ENCODE measurements at places on chromosomes 12 and 14. TPM values are rescaled to one million over a fixed set of nuclear protein-coding genes. Genes with fewer than 3 reads are reported as not detected.
A peak's percentile ranks its signal among the peaks of the same experiment; 100 is the strongest.

DNA sequence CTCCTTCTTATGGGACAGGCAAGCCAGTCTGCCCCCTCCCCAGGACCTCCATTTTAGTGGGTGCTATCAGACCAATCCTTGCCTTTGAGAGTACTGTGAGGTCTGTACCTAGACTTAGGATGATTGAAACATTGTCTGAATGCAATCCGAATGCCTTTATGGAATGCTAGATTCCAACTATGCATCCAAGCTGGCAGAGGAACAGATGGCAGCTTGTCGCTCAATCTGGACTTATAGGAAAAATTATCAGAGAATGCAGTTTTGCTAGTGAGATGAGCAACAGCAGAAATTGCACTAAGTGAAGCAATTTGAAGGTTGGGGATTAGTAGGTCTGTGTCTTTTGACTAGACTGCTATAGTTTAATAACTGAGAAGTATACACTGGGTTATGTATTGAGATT lies 109.1 kb downstream of the DYRK2 start:
- no peak for DNase-seq
- no peaks in the 10 kb centered on the region for H3K27me3 ChIP-seq
- no peak overlapping the region for H3K4me3 ChIP-seq

DNA sequence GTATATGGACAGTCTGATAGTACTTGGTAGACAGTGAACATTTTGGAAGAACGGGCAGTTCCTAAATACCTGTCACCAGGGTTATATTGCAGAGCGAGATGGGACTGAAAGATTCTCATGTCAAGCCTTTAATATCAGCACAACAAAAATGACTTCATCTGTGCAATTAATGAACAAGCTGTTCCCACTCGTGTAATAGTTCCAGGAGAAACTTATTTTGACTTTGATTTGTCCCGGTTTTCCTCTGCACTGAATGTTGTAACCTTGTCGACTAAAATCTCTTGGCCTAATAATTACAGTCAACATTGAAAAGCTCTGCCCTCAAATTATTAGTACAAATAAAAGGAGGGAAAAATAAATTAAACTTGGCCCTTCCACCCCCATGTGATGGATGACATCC lies 79.5 kb downstream of the WASHC3 start:
- H3K4me3 ChIP-seq = no peak overlapping the region
- peaks cover 2% of the 10 kb centered on the region for H3K4me1 ChIP-seq
- no peak for DNase-seq

- peaks cover 4% of the 10 kb centered on the region for H3K4me1 ChIP-seq
- no peak for DNase-seq
- peaks cover 2% of the 10 kb centered on the region for H3K36me3 ChIP-seq
- H3K27ac ChIP-seq = no peak overlapping the region
- no peaks in the 10 kb centered on the region for H3K27me3 ChIP-seq
- H3K4me3 ChIP-seq = no peak overlapping the region
Measured at GRCh38 chr14:24197056-24197450, 1.8 kb upstream of the TM9SF1 start.

- no peaks in the 10 kb centered on the region for H3K27me3 ChIP-seq
- no peak overlapping the region for H3K27ac ChIP-seq
- H3K4me3 ChIP-seq = no peak overlapping the region
- no peaks in the 10 kb centered on the region for H3K4me1 ChIP-seq
- no peak for DNase-seq
Measured at GRCh38 chr12:100024974-100025555, 40.3 kb upstream of the ANKS1B start.

DNA sequence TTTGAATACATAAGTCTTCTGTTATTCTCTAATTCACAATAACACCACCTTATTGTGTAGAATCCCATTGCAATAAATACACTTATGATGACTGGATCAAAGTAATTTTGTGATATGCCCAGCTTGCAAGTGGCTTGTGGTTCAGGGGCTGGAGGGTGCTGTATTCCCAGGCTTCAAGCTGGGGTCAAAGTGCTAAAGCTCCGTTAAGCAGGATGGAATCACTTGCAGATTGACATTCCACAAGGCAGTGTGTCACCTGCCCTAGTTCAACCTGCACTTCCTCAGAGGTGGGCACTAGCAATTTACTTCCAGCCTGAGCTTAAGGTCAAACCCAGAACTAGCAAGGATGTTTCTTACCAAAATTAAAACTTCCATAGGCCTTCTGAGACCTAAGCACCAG lies 166.6 kb downstream of the SSPN start:
- no peaks in the 10 kb centered on the region for H3K36me3 ChIP-seq
- DNase-seq = no peak
- no peaks in the 10 kb centered on the region for H3K4me1 ChIP-seq

PMCH gene
- not detected for total RNA-seq

DNA sequence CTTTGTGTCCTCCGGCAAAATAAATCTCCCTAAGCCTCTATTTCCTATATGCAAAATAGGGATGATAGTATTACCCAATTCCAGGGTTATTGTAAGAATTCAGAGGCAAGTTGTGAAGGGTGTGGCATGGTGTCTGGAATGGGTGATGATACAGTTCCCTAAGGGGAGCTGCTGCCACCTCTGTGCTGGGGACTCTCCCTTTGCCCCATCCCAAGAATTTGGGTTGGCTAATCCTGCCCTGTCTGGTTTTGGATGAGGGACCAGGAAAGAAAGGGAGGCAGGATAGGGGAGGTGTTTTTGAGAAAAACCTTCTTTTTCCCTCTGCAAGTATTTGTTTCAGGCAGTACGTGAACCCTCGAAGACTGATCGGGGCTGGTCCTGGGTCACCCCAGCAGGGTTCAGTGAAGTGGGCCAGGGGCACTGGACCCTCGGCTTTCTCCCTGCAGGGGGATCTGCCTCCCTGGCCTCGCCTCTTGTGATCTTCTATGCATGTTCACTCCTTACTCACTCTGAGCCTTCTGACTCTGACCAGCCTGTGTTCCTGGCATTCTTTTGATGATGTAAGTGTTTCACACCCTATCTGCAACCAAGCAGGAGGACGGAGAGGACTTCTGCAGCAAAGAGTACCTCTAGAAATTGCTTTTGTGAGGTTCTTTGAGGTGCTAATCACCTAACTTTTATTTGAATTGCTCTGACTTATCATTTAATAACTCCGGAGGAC lies 60.8 kb downstream of the RASSF3 start:
- H3K27me3 ChIP-seq = no peaks in the 10 kb centered on the region
- no peak overlapping the region for H3K4me3 ChIP-seq
- H3K4me1 ChIP-seq = peaks cover 23% of the 10 kb centered on the region
- DNase-seq = no peak
- peak overlapping the region; percentile 84 for H3K27ac ChIP-seq
- no peaks in the 10 kb centered on the region for H3K36me3 ChIP-seq

DNA sequence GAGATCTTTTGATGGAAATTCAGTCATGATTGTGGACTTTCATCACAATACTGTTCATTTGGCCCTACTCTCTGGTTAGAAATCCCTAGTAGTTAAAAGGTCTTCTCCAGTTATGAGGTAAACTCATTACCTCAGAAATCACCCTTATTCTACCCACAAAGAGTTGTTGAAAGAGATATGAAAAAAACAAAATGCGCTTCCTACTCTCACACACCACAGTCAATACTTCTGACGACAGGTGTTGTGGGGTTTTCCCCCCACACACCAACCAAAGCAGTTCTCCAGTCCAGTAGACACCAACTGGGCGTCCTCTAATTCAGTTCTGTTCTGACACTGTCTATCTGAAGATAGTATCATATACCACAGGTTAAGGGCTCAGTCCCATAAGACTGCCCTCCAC lies 54.9 kb downstream of the TRMT5 start:
- no peak overlapping the region for H3K4me3 ChIP-seq
- H3K36me3 ChIP-seq = no peaks in the 10 kb centered on the region
- no peak overlapping the region for H3K27ac ChIP-seq
- H3K4me1 ChIP-seq = no peaks in the 10 kb centered on the region

DNA sequence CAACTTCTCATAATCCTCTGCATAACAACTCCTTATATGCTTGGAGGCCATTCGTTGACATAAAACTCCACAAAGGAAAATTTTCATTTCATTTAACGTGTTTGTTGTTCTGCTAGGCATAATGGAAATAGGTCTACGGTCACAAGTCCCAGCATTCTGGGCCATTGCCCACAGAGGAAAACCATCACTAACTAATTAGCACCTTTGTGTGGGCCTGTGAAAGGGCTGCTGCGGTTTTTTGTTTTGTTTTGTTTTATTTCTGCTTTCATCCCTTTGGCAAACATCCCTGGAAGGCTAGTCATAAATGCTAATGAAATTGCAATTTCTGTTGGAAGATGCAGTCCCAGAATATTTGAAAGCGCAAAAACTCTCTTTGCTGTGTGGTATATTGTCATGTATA lies 180.3 kb downstream of the RMST start:
- no peak for DNase-seq
- H3K4me3 ChIP-seq = no peak overlapping the region
- no peaks in the 10 kb centered on the region for H3K36me3 ChIP-seq

DNA sequence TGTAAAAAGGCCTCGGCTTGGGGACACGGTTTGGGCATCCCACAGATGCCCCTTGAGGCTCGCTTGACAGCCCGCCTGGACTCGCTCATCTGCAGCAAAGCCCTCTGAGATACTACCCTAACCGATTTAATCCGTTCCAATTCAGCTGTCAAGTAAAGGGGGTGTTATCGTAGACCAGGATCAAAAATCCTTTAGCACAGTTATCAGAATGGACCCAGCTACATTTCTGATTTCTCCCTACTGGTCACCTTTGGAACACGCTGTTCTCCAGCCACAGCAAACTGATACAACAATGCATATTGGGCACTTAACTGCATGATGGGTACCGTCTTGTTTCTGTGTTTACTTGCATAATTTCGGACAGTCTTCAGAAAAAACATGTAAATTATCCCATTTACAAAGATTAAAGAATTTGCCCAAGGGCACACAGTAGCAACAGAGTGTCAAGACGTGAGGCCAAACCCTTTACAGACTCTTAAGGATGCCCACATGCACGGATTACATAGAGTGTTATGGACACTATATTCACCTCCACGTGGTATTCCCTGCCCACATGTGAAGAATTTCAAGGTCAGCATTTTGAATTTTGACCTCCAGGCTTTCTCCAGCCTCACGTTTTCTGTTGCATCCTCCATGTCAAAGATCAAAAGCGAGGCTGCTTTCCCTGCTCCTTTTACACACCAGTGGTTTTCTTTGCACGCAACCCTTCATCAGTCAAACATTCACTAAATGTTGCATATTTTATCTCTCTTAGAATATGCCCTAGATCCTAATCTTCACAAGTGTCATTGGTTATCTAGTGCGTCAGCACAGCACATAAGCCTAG lies 3.2 kb upstream of the DUSP6 start:
- peak overlapping the region; percentile 69 for H3K27ac ChIP-seq
- H3K36me3 ChIP-seq = no peaks in the 10 kb centered on the region
- H3K4me3 ChIP-seq = peak overlapping the region; percentile 36

TAS2R9 gene
- not detected for total RNA-seq

DNA sequence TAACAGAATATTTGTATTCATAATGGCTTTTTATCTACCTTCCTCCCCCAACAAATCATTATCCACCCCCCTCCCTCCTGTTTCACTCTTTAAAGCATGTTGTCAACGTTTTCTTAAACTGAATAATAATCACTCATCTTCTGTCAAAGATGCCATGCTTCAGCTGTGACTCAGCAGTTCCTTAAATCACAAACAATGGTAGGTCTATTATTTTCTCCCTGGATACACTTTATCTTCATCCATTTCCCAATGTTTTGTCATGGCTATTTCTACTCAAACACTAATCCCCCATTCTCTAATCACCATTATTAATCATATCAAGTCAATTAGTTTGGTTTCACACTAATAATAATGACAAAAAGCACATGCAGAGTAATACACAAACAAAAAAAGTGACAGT lies 6.5 kb downstream of the CLEC12B start:
- no peaks in the 10 kb centered on the region for H3K4me1 ChIP-seq
- no peaks in the 10 kb centered on the region for H3K27me3 ChIP-seq
- no peak overlapping the region for H3K27ac ChIP-seq
- H3K4me3 ChIP-seq = no peak overlapping the region
- H3K36me3 ChIP-seq = no peaks in the 10 kb centered on the region

OR10G3 gene
- total RNA-seq = not detected

- H3K27me3 ChIP-seq = no peaks in the 10 kb centered on the region
- DNase-seq = no peak
- H3K4me3 ChIP-seq = no peak overlapping the region
- no peaks in the 10 kb centered on the region for H3K4me1 ChIP-seq
- no peaks in the 10 kb centered on the region for H3K36me3 ChIP-seq
Measured at GRCh38 chr12:31742891-31743290, 14.1 kb upstream of the AMN1 start.

GRCh38 chr12:124940393-124941169 lies 26.1 kb upstream of the UBC start:
- no peaks in the 10 kb centered on the region for H3K36me3 ChIP-seq
- peak; percentile 93 for DNase-seq
- no peaks in the 10 kb centered on the region for H3K27me3 ChIP-seq
- no peak overlapping the region for H3K4me3 ChIP-seq

PLCZ1 gene
- total RNA-seq = 0.66 TPM

GRCh38 chr12:93378998-93379325 lies 1.2 kb downstream of the NUDT4 start:
- H3K36me3 ChIP-seq = no peaks in the 10 kb centered on the region
- H3K27ac ChIP-seq = peak overlapping the region; percentile 100
- DNase-seq = no peak
- H3K4me1 ChIP-seq = peaks cover 4% of the 10 kb centered on the region
- H3K4me3 ChIP-seq = peak overlapping the region; percentile 100

SPPL3 gene
- total RNA-seq = 48.9 TPM

BDKRB1 gene
- total RNA-seq = 0.36 TPM

TMEM30B gene
- total RNA-seq = 81.7 TPM

GRCh38 chr12:55932551-55932910 lies 1.6 kb downstream of the DGKA start:
- no peak for DNase-seq
- peaks cover 2% of the 10 kb centered on the region for H3K4me1 ChIP-seq
- H3K36me3 ChIP-seq = no peaks in the 10 kb centered on the region
- no peak overlapping the region for H3K27ac ChIP-seq
- no peaks in the 10 kb centered on the region for H3K27me3 ChIP-seq
- H3K4me3 ChIP-seq = peak overlapping the region; percentile 83

- H3K4me3 ChIP-seq = no peak overlapping the region
- no peaks in the 10 kb centered on the region for H3K4me1 ChIP-seq
- H3K27me3 ChIP-seq = no peaks in the 10 kb centered on the region
- DNase-seq = peak; percentile 73
Measured at GRCh38 chr14:99995700-99996356, 69.4 kb upstream of the EVL start.

- DNase-seq = peak; percentile 67
- H3K4me3 ChIP-seq = no peak overlapping the region
- no peaks in the 10 kb centered on the region for H3K36me3 ChIP-seq
- no peaks in the 10 kb centered on the region for H3K27me3 ChIP-seq
- no peaks in the 10 kb centered on the region for H3K4me1 ChIP-seq
Measured at GRCh38 chr12:109768901-109769670, 55.5 kb downstream of the FAM222A start.

DNA sequence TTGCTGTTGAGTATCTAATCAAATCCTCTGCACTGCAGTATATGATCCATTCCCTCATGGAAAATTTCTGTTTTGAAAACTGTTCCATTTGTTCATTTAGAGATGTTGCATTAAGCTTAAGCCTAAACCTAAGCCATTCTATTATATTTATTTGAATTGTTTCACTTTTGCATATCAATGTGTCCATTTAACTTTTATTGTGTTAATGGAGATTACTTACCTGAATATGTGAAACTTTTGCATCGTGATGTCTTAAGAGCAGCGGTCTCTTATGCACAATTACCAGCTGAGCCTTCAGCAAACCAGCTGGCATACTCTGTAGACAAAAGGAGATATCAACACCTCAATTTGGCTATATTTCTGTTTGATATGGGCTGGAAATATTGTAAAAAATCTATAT lies 922.5 kb upstream of the FBXO33 start:
- no peaks in the 10 kb centered on the region for H3K36me3 ChIP-seq
- no peaks in the 10 kb centered on the region for H3K4me1 ChIP-seq
- no peak overlapping the region for H3K4me3 ChIP-seq
- H3K27me3 ChIP-seq = no peaks in the 10 kb centered on the region

GRCh38 chr12:24705741-24706358 lies 243.1 kb downstream of the BCAT1 start:
- H3K27me3 ChIP-seq = no peaks in the 10 kb centered on the region
- H3K27ac ChIP-seq = no peak overlapping the region
- DNase-seq = no peak
- H3K36me3 ChIP-seq = no peaks in the 10 kb centered on the region
